ENCODE measurements at places on chromosomes 1 and 21.

GRCh38 chr1:76583875-76584477, 283.3 kb upstream of the ST6GALNAC5 start:
- no peak for DNase-seq

- DNase-seq, result no peak
These were observed 37.0 kb downstream of the HS2ST1 start for GRCh38 chr1:86951430-86951829.

DNA sequence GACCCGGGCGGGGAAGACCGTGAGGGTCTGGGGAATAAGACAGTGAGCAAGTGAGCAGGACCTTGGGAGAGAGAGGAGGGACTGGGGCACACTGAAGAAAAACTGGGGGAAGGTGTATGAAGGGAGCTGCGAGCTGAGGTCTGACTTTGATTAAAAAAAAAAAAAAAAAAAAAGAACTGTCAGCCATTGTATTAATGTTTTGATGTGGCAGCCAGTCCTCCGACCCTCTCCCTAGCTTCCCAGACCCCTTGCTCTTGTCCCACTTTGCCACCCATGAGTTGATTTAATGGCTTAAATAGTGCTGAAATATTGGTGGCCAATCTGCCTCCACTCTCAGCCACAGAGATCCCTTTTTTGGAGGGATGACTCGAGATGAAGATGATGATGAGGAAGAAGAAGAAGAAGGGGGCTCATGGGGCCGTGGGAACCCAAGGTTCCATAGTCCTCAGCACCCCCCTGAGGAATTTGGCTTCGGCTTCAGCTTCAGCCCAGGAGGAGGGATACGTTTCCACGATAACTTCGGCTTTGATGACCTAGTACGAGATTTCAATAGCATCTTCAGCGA, 652 bp downstream of the HAX1 start:
- no peak for DNase-seq

GRCh38 chr1:115469703-115470476, 131.8 kb upstream of the NGF start:
- DNase-seq, result no peak

- DNase-seq, result no peak
These were observed 90.2 kb upstream of the VAMP3 start for GRCh38 chr1:7680955-7681268.

- no peak for DNase-seq
These were observed 23.2 kb downstream of the ITGB2 start for GRCh38 chr21:44897326-44898010.

- no peak for DNase-seq
These were observed 9.6 kb upstream of the TRAPPC10 start for GRCh38 chr21:44002511-44002910.

- no peak for DNase-seq
These were observed 212.6 kb upstream of the ADGRL2 start for GRCh38 chr1:81588149-81588548.

DNA sequence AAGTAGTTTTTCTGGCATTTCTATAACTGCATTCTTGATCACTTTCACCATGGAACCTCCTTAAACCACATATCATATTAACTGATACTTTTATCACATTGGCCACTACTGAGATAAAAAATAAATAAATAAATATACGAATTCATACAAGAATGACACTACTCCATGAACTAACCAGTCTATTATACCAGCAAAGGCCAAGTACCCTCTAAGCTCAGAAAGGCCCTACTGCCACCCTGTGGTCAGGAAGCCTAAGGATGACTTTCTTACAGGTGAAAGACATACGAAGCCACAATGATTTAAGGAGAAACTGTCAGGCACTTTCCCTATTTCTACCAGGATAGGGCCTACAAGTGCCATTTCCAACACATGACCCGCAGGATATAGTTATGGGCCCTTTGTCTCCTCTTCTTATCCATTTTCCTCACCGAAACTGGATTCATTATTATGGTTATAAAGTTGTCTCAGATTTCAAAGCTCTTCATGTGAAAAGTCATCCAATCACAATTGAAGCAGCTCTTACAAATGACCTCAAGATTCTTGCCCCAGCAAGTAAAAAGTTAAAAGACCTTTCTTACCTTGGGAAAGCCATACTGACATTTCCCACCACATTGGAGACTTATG, 23.9 kb downstream of the DNAJC8 start:
- DNase-seq, result no peak

DNA sequence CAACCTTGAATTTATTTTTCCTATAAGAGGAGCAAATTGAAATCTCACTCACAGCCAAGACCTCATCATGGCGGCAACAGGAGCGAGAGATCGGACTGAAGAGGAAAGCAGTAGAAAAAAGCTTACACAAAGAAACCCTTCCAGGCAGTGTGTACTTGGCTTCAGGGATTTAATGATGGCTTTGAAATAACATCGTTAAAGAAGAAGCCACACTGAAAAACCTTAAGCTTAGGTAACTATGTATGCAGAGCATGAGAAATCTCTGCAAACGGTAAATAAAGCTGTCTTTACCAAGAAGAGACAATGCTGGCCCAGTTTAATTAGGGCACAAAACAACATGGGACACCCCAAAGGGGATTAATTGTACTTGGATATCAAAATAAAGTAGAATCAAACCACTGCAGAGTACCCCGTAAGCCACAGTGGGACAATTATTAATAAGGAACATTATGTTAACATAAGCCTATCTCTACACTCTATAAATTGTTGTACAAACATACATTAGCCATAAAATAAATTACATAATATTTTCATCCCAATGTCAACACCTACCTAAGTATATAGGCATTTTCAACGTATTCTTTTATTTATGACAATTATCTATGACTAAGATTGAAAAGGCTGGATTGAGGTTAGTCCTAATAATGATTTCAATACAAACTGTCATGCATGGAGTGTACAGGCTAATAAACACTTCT, 360.2 kb upstream of the CHRM3 start:
- no peak for DNase-seq

- no peak for DNase-seq
These were observed 688 bp downstream of the PRXL2B start for GRCh38 chr1:2587071-2587859.

- DNase-seq, result no peak
These were observed 151.8 kb upstream of the ST6GALNAC5 start for GRCh38 chr1:76715474-76715873.

GRCh38 chr1:2556678-2557481, 709 bp downstream of the TNFRSF14 start:
- no peak for DNase-seq

- no peak for DNase-seq
These were observed 170.2 kb downstream of the TNR start for GRCh38 chr1:175572932-175573868.

DNA sequence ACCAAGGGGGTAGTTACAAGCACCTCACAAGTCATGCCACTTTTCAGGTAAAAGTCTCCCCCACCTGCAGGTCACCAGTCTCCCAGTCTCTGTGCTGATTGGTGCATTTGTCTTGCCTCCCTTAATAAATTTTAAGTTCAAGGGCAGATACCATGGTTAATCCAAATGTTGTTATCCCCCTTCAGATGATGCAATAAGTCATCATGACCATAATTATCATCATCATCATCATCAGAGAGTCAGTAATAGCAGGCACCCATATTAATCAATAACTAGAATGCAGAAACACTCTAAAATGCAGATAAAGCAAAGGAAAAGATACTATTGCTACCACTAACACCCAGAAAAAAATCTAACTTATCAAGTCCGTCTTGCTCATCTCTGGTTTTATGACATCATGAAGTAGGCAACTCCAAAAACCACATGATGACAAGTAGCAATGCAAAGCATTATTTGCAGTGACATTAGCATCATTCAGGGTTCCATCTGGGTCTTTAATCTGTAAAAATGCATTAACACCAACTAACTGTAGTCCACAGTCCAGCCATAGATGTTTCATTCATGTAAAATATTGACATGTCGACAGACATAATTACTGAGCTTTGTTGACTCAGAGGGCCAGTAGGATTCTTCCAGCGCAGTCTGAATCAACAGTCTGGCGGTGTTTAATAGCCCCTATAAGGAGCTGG, 492.0 kb upstream of the RUNX1 start:
- DNase-seq, result no peak

DNA sequence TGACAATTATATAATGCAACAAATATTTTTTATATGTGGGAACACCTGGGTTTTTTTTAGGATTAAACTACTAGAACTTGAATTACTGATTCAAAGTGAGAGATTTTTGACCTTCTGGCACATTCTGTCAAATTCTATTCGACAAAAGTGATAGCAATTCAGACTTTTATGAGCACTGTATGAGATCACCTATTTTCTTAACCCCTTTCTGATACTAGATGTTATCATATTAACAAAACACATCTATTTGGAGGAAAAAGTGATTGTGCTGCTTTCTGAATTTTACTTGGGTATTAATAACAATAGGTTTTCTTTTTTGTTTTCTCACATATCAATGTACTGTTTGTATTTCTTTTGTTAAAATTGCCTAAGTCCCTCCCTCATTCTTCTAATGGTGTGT, 174.9 kb upstream of the GREM2 start:
- DNase-seq, result no peak

DNA sequence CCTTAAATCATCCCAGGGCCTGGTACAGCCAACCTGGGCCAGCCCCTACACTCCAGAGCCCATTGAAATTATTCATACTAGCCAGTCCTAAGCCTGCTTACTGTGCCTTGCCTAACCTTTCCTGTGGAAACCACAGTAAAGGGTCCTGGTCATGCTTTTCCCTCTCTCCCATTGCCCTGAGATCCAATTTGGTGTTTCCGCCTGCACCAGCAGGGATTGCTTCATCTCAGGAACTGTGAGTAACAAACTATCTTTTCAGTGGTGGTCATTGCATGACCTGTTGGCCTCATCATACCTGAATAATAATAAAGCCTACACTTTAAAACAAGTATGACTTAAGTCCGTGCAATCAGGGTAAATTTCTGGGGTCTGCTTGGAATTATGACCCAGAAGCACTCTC, 18.7 kb upstream of the GALNT2 start:
- no peak for DNase-seq

- DNase-seq, result peak; percentile 25
These were observed 73.2 kb upstream of the ABCG1 start for GRCh38 chr21:42145569-42146272.

GRCh38 chr21:17585875-17586450, 26.7 kb downstream of the BTG3 start:
- DNase-seq, result no peak

DNA sequence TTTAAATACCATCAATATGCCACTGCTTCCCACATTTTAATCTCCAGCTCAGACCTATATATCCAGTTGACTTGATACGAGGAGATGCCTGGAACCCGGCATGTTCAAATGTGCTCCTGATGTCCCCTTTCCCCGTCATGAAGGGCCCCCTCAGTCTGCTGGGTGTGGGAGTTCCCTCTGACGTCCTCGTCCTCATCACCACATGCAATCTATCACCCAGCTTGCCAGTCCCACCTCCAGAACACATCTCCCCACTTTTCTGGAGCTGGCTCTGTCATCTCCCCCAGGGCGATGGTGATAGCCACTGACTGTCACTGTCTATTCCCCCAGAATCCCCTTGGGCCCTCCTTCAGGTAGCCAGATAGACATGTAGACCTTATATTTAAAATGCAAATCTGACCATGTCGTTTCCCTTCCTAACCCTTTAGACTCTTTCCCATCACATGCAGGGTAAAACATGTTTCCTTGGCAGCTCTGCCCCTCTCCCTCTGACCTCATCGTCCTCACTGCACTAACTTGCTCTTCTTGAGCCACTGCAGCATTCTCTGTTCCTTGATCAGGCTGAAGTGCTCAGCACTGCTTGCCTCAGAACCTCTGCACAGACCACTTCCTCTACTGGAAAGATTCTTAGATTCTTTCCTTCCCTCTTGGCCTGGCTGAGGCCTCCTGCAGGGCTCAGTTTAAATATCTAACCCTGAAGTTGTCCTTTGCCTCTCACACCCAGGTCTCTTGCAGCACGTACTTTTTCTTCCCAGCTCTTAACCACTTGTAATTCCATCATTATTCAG, 7.4 kb downstream of the AZIN2 start:
- DNase-seq, result no peak

DNA sequence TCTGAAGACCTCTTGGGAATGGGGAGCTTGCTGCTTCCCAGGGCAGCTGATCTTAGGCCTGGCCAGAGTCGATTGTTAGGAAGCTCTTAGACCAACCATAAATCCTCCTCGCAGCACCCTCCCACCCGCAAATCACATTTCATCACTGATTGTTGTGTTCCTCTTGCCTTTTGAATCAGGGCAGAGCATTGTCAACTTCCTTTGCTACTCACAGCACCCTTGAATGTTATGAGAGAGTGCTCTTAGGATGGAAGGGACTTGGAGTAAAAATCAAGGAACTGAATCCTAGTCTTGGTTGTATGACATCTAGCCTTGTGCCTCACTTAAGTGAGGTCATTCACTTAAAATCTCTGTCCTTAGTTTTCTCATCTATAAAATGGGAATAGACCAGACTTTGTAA, 3.0 kb downstream of the VASH2 start:
- DNase-seq, result no peak

- no peak for DNase-seq
These were observed 1.1 kb upstream of the AGO1 start for GRCh38 chr1:35881850-35882273.

DNA sequence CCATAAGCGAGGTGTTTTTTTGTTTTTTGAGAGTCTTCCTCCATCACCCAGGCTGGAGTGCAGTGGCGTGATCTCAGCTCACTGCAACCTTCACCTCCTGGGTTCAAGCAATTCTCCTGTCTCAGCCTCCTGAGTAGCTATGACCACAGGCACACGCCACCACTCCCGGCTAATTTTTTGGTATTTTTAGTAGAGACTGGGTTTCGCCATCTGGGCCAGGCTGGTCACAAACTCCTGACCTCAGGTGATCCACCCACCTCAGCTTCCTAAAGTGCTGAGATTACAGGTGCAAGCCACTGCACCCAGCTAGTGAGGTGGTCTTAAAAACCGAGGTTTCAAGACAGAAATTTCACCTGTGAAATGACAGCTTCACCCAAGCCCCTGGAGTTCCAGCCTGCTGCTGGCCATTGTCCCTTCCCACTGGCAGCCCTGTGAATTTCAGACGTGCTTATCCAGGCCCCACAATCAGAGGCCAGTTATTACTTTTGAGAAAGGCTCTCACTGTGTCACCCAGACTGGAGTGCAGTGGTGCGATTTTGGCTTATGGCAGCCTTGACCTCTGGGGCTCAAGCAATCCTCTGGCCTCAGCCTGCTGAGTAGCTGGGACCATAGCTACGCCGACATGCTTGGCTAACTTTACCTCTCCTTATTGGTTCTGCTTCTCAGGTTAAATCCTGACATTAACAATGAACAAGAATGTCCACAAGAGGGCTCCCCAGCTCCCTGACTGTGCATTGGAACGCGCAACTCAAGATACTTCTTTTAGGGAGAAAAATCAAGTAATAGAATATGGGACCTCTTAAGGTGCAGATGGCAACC, 19.4 kb downstream of the ENO1 start:
- DNase-seq, result no peak

- DNase-seq, result no peak
These were observed 33.9 kb downstream of the LHX9 start for GRCh38 chr1:197951089-197951488.

GRCh38 chr1:82700476-82700875, 899.7 kb downstream of the ADGRL2 start:
- no peak for DNase-seq

- no peak for DNase-seq
These were observed 183.6 kb downstream of the GIPC2 start for GRCh38 chr1:78229344-78229743.
